ENCODE measurements at places on chromosomes 3 and 15.

GRCh38 chr15:100528833-100529428 lies at the start of gene CERS3:
Gene CERS3 (minus strand): TSS chr15:100528950. CDS start chr15:100501849, 27,101 bp downstream.
- no peak for DNase-seq

GRCh38 chr3:24272875-24273274 lies 221.8 kb downstream of the THRB start:
- no peak for DNase-seq

DNA sequence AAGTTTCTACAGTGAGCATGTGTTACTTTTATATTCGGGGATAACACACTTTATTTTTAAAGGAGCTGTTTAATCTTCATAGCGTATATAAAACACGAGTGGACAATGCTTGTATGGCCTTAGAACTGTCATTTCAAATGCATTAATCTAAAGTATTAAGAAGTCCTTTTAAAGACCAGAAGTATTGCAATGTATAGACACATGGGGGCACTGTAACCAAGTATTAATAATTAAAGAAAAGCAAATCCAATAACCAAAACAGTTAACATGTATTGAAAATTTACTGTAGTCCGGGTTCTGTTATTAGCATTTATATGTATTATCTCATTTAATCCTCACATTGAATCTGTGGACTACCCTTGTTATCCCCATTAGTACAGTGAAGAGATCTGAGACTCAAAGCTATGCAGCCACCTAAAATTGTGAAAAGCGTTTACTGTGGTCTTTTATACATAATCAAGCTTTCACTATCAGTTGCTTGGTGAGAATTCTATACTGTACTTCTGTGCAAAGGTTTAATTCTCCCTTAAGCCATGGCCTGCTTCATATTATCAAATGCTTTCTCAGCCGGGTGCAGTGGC lies 10.1 kb downstream of the ARL14 start:
- DNase-seq = no peak

DNA sequence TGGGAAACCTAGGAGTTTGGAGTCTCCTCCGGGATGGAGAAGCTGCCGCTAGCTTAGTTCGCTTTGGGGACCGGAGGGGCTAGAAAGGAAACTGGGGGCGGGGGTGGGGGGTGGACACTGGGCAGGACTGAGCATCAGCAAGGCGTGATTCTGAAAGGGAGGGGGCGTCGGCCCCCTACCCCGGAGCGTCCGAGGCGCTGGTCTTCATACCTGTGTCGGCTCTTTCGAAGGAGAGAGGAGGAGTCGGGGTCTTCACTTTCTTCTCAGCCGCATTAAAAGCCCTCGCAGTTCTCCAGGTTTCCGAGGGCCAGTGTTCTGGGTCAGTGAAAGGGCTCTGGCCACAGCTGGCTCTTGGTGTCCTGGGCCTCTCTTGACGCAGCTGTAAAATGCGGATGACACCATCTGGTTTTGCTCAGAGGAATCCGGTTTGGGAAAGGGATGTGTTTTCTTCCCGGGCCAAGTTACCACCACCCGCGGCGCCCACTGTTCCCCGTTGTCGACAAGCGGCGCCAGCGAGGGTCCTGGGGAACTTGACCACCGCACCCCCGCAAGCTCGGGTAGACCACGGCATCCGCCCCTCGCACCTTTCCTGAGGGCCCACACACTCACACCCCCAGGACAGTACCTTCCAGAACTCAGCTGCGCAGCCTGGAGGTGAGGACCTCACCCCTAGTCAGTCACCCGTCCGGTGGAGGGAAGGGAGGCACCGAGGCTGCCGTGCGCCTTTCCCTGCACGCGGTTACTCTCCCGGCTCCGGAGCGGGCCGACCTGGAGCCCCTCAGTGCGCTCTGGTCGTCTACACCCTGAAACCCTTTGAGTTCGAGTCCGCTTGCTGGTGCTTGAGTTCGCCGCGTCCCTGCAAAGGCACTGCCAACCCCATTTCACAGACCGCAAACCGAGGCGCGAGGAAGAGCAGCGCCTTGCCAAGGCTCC lies 660 bp downstream of the CCK start:
- DNase-seq = no peak

- DNase-seq = no peak
These were observed at the start of gene MAP1A for GRCh38 chr15:43517354-43518196. Gene MAP1A (plus strand): TSS chr15:43517608. CDS start chr15:43521474, 3,866 bp downstream.

GRCh38 chr15:71538181-71538580 lies 272.2 kb upstream of the NR2E3 start:
- DNase-seq = no peak

- DNase-seq = no peak
These were observed 553.8 kb upstream of the SGO1 start for GRCh38 chr3:20739814-20740213.

- DNase-seq = no peak
These were observed 289.1 kb upstream of the AZI2 start for GRCh38 chr3:28637742-28638141.

DNA sequence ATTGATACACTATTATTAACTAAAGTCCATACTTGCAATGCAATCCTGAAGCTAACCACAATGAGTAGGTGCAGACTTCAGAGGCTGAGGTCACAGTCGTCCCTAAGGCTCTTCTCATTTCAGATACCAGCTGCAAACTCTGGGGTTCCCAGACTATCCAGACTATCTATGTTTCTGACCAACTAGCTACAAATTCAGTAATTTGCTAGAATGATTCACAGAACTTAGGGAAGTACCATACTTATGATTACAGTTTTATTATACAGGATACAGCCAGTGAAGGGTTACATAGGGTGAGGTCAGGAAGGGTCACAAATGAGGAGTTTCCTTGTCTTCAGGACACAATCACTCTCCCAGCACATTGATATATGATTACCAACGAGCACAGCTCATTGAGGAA lies 36.5 kb downstream of the PPM1L start:
- DNase-seq = no peak

GRCh38 chr3:127000119-127000518 lies 17.2 kb downstream of the PLXNA1 start:
- DNase-seq = no peak

DNA sequence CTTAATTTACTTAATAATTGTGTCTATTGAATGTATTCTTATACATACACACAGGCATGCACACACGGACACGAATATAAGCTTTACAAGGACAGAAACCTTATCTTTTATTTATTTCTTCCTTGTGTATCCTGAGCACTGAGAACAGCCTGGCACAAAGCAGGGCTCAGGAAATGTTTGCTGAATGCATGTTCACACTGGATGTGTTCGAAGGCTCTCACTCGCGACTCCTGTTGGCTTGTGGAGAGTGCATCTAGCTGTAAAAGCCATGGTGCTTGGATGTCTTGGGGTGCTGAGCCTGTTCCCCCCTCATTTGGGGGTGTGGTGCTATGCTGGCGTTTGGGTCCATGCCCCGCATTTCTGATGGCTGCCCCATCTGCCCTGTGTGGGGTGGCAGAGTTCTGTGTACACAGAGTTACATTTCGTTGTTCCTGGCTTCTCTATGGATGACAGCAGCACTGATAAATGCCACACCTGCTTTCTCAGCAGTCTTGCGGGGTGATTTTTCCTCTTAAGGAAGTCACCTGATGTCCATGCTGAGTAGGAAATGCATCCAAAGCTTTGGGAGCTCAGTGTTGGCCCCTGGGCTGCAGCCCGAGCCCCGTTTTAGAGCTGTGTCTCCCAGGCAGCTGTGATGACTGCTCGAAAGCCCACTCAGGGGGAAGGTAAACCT lies 148.5 kb downstream of the IGF1R start:
- DNase-seq = no peak

DNA sequence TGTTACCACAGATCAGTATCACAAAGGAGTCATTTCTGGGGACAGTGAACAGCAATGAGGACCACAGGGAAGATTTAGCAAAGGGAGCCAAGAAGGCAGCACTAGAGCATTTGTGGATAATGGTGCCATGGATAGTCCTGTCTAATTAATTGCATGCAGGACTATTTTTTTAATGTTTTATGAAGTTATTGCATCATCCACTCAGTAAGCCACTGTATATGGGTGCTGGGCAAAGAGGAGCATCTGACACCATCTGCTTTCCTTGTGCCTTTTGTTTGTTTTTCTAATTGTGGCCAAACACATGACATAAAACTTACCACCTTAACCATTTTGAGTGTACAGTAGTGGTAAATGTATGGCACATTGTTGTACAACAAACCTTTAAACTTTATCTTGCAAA lies 301.1 kb upstream of the LRRFIP2 start:
- DNase-seq = no peak

DNA sequence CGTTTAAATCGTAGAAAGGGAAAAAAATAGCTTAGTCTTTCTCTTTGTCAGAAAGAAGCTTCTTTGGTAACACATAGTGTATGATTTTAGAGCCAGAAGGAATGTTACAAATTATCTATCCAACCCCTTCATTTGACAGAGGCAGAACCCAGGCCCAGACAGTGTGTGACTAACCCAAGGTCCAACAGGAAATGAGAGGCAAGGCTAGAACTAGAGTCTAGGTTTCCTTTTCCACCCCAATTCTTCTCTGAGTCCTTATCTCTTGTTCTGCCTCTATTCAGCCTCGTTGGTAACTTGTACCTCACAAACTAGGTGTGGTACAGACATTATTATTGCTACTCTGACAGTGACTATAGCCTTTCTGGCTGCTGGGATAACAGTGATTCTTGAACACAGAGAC lies 39.3 kb downstream of the QTRT2 start:
- no peak for DNase-seq

DNA sequence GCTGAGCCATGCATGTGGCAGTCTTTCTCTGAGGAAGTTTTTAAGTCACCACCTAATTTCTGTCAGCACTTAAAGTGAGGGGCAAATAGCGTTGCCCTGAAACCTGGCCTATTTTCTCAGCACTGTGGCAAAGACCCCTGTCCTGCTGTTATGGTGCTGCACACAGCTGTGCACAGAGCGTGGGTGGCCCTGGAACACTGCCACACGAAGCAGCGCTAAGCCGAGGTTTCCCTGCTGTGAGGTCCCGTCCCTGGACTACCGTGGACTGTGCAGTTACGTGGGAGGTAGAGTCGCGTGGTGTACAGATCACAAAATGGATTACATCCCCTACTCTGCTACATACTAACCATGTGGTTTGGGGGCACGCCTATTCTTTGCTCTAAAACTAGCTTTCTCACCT lies 101.6 kb upstream of the NR2E3 start:
- DNase-seq = no peak

DNA sequence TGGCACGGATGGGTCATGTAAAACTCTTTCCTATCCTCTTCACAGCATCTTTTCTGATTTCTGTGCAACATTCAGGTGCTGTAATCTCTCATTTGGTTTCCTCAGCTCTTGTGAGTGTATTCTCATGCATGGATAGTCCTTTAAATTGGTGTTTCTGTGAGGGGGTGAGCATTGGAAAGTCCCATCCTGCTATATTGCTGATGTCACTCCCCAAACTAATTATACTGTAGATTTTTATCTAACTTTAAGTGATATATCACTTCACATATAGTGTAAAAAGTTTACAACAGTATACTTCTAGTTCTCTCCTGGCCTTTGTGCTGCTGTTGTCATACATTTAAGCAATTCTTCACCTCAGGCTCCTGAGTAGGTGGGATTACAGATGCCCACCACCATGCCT lies 102.7 kb downstream of the GLDN start:
- DNase-seq = no peak

GRCh38 chr15:36407647-36408046 lies 171.8 kb upstream of the CDIN1 start:
- no peak for DNase-seq

GRCh38 chr3:196292286-196292923 lies 4.9 kb upstream of the PCYT1A start:
- no peak for DNase-seq

DNA sequence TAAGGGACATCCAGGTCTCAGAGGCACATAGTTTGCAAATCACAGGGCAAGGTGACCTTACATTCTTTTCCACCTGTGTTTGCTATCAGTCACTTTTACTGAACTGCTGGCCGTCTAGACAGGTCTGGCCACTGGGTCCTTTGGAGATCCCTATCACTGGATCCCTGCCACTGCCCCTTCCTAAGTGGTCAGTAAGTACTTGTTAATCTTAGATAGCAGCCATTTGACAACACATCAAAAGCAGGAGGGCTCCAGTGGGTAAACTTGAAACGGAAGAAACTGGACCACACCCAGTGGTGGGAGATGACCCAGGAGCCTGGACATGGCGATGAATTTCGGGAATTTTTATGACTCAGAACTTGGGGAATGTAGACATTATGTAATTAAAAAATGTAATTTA lies 28.9 kb upstream of the RASGRP1 start:
- DNase-seq = no peak

- DNase-seq = no peak
These were observed 41.8 kb downstream of the SERPINI1 start for GRCh38 chr3:167777356-167777755.

GRCh38 chr3:128068156-128068620 lies 16.0 kb downstream of the SEC61A1 start:
- no peak for DNase-seq

DNA sequence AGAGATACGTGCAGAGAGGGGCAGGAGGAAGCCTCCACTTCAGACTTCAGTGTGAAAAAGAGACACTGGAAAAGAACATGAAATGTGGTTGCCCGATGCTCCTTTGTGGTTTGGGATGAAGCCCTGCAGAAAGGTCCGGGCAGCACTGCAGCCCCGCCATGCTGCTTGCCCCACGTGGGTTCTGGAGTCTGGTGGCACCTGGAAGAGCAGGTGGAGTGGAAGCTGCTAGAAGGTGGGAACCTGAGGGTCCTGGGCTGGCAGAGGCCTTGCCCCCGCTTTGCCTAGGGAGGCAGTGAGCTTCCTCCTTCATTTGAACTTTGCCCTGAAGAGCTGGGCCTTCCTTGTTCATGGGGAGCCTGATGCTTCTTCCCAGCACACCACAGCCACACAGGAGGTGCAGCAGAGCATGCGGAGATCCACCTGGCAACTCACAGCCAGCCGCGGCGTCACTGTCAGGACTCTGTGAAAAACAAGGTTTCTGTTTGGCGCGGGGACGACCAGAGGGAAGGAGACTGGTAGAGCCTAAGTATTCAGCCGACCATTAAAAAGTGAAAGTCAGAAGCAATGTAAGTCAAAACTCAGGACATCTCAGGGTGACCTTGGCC lies 59.0 kb downstream of the APBA2 start:
- no peak for DNase-seq

DNA sequence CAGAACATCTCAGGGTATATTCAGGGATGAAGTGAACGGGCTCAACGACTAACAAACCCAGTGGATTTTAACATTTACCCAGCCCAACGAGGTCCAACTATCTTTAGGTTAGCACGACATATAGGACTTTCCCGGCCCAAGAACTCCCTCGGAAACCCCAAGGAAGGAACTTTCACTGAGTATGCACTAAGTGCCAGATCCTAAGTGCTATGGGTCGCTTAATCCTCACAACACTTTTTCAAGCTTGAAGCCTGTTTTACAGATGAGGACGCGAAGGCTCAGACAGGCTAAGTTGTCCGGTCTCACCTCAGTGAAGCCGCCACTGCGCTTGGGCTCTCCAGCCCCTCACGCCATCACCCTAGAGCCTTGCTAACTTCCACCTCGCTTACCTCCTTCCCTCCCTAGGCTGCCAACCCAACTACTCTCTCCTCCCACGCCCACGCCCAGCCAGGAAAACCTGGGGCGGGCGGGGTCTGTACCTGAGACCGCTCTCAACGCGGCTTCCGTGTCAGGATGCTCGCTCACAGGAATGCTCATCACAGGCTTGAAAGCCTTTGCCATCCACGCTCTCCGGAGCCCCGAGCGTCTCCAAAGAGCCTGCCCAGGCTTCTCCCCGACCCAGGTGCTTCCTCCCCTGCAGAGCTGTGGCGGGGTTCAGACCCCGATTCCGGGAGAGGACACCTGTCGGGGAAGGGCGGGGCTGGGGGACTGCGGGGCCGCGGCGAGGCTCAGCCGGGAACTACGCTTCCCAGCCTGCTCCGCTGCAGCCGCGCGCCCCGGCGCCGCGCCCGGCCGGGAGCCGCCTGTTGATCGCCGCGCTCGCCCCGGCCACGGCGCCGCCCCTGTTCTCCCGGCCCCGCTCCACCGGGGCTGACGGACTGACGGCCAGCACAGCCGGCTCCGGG lies at the start of gene TMOD2:
Gene TMOD2, plus strand, starts transcription at position 806 of the 905 bp plus-strand sequence. CDS start 14,845 bp downstream, outside the sequence.
- no peak for DNase-seq

All from SIG-M5 (cell line).